Stimulated activated CD8-positive, alpha-beta memory T cell treated with anti-CD3 and anti-CD28 coated beads, Interleukin-15, amount 100 ng/mL, for 24 hours (primary cell): ENCODE measurements at places on chromosomes 3 and 15.

GRCh38 chr15:35229085-35229484 is 144.0 kb upstream of the NANOGP8 start:
- DNase-seq = no peak

DNA sequence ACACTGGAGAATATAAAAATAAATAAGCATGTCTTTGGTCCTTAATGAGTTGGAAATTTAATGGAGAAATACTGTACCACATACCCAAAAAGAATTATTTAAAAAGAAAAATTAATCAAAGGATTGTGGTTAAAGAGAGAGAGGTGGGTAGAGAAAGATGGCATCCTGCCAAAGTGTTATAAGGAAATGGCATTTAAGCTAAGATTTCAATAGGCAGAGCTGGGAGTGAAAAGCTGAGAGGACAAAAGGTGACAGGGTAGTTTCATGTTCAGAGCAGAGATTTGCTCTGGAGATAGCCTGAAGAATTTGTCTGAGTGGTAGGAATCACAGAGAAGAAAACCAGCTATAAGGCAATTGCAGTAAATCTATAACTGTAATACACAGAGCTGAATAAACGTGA is 181.0 kb downstream of the SI start:
- no peak for DNase-seq

DNA sequence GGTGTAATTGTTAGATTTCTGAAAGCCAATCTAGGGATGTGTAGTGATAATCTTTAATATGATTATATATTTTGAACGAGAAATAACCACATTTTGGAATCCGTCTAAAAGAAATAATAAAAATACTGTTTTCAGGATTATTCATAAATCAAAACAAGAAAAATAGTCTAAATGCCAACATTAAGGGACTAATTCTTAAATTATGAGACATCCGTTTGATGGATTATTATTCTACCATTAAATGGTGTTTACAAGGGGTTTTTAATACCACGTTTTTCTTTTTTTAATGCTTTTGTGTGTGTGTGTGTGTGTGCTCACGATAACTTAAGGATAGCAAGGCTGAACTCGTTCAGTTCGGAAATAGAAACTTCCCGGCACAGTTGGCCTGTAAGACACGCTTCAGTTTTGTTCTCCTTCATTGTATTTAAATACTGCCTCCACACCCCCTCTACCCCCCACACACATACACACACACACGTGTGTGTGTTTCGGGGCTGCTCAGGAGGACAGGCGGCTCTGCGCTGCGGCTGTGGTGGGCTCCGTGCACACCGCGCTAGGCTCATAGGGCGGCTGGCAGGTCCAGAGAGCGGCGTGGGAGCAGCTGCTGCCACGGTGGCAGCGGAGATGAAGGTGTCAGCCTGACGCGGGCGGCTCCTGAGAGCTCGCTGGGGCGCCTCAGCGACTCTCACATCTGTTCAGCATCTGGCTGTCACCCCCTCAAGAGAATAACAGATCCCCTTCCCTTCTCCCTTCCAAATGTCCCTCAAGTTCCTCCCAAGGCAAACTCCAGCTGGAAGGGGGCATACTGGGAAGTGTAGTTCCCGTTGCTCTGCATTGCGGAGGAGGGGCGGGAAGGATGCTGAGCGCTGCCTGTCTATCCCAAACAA is 23.0 kb upstream of the ANP32A start:
- no peak for DNase-seq

- DNase-seq = no peak
Observed at GRCh38 chr3:150762662-150763121, 277 bp downstream of the SIAH2 start.

DNA sequence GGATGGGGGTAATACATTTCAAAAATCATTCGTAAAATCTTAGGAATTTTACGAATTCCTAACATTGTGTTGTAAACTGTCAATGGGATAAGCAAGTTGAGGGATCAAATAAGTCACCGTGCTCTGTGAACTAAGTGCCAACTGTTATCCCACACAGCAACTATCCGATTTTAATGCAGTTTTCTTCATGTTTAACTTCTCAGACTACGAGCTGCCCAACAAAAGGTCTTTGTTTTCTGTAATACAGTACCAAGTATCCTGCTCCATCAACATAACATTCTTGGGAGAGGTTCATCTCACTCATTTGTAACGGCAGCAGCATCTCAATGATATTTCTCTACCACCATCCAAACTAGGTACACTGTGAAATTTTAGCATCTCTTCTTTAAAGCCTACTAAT is 654.1 kb upstream of the LMCD1 start:
- DNase-seq = no peak

GRCh38 chr15:79283252-79284048 is 928 bp downstream of the ANKRD34C start:
- no peak for DNase-seq

DNA sequence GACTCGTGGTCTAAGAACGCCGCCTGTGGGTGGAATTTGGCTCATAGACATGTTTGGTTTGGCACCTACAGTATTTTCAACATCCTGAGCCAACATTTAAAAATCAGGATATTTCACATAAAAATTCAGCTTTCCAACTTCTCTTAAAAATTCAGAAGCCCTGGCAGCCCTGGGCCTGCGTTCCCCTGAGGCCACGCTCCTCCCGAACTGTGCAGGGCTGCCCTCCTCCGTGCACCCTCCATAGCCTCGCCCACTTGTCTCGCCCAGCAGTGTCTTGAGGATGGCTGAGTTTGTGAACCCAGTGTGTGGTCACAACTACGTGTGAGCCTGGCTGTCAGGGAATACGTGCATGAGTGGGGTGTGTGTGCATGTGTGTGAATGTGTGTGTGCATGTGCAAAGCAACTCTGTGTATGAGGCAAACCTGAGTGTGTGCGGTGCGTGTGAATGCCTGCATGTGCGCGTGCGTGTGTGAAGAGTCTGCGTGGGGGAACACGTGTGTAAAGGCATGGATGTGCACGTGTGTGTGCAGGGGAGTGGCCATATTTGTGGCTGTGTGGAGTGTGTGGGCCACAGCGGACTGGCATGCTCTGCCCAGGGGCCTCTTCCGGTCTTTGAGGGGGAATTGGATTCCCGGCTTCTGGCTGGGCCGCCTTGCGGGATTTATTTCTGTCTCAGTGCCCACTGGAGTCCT is 30.9 kb downstream of the PTH1R start:
- DNase-seq = no peak

GRCh38 chr3:114557791-114558190 is 264.0 kb downstream of the TIGIT start:
- no peak for DNase-seq

DNA sequence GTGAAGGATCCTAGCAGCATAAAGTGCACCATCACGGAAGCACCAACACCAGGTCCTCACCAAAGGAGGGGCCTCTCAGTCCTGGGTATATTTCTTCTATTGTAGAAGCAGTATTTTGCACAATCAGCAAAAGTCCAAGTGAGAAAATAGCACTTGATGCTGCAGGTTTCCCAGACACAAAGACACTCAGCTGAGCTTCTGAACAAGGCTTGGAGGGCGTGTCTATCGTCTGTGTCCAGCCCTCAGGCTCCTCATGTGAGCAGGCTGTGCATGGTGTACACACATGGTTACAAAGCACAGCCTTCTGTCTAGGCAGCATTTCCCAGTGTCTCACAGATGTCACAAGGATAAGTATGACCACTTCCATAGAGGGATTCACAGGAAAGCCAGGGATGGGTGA is 98.3 kb upstream of the SPATA12 start:
- DNase-seq = no peak

DNA sequence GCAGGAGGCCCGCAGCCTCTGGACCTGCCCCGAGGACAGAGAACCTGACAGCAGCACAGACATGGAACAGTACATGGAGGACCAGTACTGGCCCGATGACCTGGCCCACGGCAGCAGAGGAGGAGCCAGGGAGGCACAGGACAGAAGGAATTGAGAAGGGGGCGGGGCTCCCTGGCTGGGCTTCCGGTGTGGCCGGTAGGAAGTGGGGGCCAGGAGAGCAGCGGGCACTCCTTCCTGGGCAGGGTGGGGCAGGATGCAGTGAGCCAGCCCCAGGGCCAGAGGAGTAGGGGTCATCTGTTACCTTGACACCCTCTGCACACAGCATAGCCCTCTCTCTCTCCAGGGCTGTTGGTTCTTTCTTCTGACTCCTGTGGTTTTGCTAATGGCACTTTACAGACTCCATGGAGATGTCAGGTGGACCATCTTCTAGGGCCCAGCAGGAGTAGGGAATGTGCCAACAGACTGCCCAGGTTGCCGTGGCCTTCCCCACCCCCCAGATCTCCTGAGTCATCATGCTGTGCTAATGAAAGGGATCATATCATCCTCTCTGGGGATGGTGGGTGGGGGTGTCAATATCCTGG is 8.6 kb upstream of the ISG20 start:
- DNase-seq = no peak

- DNase-seq = no peak
Observed at GRCh38 chr15:85504749-85505676, 124.6 kb downstream of the AKAP13 start.

DNA sequence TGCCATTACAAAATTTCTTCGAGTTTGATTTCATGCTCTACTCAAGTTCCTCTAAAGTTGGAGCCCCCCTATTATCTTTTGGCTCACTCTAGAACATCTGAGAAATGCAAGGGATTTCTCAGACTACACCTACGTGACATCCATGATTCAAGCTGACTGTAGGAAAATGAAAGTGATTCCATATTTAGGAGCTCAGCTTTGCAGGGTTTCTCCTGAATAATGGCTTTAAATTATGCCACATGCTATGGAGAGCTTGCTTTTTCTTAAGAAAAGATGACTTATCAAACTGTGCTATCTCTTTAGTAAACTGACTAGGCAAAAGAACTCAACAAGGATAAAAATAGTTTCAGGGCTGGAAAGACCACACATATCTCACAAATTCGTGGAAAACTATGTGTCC is 292.1 kb downstream of the LSAMP start:
- DNase-seq = no peak

DNA sequence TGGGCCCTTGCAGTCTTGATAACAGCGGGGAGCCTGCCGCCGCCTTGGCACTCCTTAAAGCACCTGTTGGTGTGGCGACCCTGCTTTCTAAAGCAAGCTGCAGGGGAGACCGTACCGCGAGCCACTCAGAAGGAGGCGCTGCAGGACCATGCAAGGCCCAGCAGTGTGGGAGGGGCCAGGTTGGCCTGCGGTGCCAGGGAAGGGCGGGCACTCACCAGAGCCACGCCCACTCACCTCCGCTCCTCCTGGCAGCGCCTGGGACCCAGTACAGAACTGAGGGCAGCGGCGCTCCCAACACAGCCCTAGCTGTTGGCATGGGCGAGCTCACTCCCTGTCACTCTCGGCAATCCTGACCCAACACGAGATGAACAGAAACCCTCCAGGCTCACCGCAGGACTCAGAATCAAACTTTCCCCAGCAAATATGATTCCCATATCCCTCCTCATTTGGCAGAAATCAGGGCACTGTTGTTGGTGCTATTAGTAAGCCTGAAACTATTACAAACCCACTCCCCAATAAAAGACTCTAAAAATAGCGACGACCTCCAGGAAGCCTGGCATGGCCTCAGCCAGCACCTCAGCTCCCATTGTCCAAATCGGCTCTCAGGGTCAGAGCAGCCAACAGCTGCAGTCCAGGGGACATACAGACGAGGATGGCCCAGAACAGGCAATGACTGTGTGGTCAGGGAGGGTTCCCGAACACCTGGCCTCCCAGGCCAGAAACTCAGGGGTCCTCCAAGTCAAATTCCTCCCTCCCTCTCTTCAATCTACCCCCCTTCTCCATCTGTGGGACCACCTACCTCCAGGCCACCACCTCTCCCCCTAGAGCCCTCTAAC is 77.2 kb downstream of the TBC1D2B start:
- peak; percentile 45 for DNase-seq

DNA sequence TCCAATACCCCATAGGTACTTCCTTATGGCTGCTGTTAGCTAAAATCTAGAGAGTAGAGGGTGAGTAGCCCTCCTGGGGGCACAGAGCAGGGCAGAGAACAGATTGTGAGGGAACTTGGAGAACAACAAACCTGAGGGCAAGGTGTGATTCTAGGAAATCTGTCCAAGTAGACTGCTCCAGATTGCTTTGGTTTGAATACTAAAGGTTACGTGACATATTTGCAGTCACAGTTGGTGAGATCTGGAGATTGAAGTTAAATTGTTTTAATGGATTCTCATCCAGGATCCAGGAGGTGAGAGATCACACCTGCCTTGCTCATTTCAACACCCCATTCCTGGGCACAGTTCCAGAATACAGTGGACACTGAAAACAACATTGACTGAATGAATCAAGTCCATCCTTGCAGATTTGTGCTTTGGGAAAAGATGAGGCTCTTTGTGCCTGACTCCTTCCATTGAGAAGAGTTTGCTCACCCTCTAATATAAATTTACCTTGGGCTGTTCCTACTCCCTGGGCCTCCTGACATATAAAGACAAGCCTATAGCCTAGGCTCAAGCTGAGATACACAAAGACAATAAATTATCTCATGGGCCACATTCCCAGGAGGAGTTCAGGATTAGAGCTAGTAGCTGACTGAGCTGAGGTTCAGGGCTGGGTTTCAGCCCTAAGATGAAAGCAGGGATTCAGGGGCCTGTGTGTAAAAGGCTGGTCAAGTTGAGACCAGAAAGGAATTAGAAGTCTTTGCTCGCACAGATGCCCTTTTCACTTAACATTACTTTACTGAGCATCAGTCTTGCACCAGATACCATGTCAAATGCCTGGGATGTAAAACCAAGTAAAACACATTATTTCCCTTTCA is 400.9 kb upstream of the MCTP2 start:
- no peak for DNase-seq

- no peak for DNase-seq
Observed at GRCh38 chr3:174002543-174002942, 605.0 kb downstream of the NLGN1 start.

GRCh38 chr3:107679921-107680320 is 157.2 kb downstream of the BBX start:
- DNase-seq = no peak

DNA sequence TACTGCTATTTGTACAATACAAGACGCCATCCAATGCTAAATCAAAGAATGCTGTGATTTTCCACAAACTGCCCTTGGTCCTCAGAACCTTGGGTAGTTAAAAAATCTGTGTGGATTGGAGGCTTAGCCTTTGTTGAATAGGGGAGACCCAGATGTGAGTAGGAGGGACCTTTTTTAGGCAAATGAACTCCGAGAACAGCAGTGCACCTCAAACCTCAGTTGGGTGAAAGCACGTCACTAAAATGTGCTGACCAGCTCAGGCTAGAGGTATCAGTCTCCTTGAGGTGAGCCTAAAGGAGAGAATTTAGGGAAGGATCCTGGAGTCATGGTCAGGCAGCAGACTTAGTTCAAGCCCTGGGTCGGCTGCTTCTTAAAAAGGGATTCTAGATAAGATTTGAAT is 200.7 kb downstream of the SOX2 start:
- no peak for DNase-seq

DNA sequence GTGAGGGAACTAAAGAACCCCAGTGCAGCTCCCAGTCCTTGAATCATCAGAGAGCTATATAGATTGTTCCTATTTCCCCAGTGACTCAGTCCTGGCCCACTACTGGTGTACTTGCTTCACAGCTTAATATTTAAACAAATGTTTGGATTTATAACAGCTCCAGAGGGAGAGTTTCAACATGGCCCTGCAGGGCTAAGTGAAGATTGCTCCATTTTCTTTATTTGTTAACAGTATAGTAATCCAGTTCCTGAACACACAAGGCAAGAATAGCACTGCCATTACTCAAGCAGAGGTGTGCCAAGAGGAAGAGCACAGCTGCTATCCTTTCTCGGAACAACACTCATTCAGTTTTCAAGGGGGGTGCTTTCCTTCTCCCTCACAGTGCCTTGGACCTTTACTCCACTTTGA is 6.5 kb downstream of the SQOR start:
- DNase-seq = no peak
